ENCODE measurements at places on chromosomes 5 and 9.

DNA sequence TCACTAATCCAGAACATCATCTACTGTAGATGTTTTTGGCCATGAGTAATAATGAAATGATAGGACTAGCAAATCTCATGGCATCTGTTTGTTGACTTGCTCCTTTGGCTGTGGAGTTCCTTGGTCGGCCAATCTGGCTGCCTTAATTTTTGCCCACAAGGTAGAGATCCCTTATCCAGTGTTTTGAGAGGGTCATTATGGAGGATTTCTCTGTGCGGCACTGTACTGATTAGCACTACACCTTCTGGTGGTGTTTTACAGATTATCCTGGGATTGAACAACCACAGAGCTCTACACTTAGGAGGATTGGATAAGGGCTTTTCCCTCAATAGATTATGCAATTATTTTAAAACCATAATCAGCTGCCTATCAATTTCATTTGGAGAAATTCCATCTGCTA lies 3.2 kb upstream of the ENHO start:
- ATAC-seq, result no peak

DNA sequence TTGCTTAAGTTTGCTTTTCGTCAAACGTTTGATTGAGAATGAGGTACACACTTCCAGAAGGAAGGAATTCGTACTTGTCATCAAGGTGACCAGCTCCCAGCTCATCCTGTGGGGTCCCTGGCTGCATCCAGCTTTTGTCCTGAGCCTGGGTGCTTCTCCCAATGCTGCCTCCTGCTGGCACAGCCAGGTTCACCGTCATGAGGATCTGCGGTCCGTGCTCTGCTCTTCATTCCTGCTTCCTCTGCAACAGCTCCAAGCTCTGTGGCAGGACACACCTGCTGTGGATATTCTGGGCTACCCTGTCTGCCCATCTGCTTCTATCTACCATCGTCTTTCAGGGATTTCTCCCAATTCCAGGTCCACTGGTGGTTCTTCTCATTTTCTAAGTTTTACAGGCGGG lies 13.3 kb upstream of the UBE2QL1 start:
- ATAC-seq, result no peak

DNA sequence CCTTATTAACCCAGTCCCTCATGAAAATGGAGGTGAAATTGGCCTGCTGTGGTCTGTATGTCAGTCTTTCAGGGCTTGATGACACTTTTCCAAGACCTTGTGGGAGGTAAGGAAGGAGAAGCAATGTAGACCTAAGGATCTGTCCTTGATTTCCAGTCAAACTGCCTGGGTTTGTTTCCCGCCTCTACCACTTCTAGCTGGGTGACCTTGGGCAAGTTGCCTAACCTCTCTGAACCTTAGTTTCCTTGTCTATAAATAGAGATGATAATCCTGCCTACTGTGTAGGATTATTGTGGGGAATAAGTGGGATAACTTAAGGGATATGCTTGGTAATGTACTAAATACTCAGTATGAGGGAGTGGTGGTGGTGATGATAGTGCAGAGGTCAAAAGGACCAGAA lies 59.7 kb downstream of the PPARGC1B start:
- peak; percentile 12 for ATAC-seq

GRCh38 chr5:9818340-9818845 lies 188.2 kb upstream of the TAS2R1 start:
- ATAC-seq, result no peak

DNA sequence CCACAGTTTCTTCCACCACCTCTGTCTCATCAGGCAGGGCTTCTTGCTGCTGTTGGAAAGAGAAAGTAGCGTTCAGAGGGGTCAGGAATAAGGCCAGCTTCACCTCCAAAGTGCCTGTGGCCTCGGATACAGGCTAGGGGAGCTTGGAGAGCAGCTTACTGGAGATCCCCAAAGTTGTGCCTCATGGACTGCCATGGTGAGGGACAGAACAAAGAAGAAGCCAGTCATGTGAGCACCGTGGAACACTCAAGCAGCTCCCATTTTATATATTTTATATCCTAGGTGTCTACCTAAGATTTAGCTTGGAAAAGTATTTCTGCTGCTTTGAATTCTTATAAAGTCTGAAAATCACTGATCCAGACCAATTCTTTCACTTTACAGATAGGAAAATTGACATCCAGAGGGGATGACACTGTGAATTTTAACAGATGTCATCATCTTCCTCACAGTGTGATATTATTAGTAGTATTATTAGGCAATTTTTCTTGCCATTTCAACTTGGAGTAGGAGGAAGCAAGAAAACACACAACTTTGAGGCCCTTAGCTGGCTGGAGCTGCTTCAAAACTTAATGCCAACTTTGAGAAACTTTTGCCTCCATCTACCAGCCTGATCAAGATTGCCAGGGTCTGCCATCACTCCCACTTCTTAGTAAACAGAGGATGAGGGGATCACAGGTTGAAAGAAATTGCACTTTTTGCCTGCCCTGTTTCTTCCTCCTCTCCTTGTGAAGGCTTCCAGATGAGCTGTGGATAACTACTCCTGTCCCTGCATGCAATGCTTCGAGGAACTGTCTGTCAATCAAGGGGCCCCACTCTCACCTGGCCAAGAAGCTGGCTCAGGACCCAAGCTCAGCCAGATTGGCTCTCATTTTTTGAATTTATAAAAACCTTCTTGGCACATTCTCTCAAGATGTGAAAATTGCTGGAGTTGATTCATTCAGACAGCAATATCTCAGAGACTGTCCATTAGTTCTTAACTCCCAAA lies 11.8 kb downstream of the SPARC start:
- ATAC-seq, result no peak

DNA sequence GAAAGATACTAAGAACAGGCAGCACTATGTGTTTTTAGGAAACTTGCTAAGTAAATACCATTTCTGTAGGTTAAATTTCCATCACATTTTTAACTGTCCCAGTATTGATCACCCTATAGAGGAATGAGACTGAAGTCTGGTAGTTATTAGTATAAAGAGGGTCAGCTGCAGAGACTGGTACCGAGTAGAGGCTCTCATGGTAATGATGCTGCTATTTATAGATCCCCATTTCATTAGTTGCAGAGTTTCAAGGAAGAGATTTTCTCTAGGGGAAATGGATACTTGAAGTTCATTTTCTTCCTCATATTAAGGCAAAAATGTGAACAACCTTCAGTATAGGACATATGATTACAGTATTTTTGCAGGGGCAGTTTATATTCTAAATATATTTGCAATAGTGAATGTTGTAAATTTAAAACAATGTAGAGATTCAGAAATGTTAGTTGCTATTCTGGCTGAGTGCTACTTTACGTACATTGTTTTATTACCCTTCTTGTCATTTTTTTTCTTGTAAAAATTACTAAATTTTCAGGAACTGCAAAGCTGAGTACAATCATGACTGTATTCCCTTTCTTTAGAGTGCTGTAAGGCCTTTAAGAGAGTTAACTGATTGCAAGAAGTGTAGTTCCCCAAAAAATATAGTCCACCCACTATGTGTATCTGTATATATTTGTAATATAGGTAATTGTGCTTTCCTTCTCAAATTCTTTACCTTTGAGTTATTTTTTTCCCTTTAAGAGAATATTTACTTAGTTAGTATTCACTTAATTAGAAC lies 14.7 kb downstream of the PBX3 start:
- no peak for ATAC-seq

DNA sequence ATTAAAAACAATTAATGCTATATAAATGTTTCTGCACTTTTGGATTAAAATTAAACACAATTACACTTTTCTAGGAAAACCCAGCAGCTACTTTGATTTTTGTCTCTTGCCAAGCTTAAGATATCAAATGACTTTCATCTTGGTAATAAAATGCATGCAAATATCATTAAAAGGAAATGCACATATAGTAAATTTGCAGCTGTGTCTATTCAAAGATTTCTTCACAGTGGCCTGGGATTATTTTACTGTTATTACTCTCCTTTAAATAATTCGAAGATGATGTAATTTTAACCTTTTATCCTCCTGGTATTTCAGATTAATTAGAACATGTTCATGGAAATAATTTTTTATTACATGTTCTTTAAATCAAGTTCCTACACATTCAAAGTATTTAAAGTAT lies 529.5 kb upstream of the RGMB start:
- ATAC-seq, result no peak

GRCh38 chr5:16508730-16509531 lies 43.3 kb upstream of the ZNF622 start:
- ATAC-seq, result no peak

GRCh38 chr9:4192450-4192849 lies 107.4 kb downstream of the GLIS3 start:
- no peak for ATAC-seq

GRCh38 chr9:27430750-27431535 lies 93.1 kb upstream of the IFNK start:
- ATAC-seq, result no peak

DNA sequence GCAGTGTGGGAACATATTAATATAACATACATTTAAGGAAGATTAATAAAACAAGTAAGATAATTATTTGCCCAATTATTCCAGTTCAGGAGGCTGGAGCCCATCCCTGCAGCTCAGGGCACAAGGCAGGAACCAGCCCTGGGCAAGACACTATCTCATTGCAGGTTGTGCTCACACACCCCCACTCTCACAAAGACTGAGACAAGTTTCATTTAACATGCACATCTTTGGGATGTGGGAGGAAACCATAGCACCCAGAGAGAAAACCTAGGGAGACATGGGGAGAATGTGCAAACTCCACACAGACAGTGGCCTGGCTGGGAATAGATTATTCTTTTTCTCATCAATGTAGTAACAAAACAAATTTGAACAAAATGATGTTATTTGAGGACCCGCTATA lies 279.1 kb downstream of the MCTP1 start:
- ATAC-seq, result no peak

DNA sequence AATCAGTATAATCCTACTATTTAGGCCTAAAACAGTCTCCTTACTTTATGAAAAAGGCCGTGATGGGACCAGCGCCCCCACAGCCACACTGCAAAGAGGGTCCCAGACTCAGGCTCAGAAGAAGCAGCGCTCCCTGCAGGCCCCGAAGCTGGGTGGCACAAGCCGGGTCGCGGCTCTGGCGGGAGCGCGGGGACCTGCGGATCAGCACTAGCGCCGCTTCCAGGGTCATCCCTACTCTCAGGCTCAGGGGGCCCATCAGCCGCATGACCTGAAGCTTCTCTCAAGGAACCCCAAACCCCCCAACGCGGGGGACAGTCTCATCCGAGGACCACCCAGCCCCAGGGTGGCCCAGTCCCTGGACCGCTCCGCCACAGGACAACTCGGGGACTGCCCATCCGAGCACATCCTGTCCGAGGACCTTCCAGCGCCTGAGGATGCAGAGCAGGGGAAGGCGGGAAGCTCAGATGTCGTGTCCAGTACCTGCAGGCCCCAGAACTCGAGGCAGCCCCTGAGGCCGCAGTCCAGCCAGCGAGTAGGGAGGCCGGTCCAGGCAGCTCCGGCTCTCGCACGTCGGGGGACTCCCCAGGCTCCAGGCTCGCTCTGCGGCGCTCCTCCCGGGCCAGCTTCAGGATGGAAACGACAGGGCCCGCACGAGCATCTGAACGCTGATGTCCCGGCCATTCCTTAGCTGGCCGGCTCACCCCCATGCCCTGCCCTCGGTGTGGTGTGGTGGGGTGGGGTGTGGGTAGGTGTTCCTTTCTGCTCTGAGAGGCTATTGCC lies 32.4 kb upstream of the CDK20 start:
- no peak for ATAC-seq

DNA sequence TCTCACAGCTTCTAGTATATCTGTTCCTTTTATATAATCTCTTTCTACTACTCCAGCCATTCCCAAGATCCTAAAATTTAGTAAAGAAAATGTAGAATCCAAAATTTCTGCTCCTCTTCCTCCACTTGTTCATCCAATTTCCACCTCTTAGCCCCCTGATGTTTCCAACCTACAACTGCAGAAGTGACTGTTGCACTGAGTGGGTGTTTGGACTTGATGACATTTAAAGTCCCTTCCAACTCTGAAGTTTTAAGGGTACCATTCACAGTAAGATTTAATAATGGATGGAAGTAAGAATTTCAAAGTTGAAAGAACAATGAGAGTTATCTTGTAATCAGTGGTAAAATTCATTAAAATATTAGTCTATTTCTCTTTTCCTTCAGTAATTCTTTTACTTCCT lies 5.5 kb downstream of the DIAPH1 start:
- no peak for ATAC-seq

DNA sequence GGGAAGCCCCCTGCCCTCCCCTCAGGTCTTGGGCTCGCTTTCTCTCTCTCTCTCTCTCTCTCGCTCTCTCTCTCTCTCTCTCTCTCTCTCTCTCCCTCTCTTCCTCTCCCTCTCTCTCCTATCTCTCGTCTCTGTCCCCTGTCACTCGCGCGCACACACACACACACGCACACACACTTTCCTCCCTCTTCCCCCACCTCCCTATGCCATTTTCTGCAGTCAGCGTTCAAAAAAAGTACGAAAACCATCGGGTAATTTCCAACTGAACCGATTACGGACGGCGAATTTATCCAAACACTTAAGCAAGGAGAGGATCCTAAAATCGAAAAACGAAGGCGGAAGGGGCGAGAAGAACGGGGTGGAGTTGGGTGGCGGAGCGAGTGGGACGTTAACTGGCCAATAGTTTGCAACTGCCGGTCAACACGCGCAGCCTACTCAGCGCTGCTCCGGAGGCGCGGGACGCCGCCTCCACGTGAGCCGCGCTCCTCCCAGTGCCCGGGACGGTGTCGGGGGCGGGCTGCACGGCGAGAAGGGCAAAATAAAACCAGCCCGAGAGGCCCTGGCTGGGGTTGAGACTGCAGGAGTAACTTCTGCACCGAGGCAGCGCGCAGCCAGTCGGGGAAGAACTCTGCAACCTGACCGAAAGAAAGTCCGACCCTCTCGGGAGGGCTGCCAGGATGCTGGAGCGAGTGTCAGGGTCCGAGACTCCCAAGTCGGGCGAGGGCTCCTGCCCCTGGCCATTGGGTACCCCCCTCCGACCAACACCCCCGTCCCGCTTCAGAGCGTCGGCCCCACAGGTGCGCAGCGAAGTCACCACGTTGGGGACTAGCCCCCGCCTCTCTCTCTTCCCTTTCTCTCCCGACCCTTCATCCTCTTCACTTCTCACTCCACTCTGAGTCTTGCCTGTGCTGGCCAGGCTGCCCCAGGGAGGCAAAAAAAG lies 24.9 kb upstream of the ELAVL2 start:
- ATAC-seq, result no peak

DNA sequence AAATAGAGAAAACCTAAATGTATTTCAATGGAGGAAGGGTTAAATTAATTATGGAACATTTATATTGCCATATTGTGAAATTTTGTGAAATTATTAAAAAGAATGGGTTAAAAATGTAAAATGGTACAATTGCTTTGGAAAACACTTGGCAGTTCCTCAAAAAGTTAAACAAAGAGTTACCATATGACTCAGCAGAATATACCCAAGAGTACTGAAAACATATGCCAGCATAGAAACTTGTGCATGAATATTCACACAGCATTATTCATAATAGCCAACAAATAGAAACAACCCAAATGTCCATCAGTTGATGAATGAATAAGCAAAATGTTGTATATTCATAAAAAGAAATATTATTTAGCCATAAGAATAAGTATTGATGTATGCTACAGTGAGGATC lies 181.0 kb upstream of the MAST4 start:
- ATAC-seq, result no peak

GRCh38 chr5:174247301-174247700 lies 201.8 kb downstream of the NSG2 start:
- no peak for ATAC-seq
